CD4-positive, CD25-positive, alpha-beta regulatory T cell (primary cell): ENCODE measurements at places on chromosomes 12 and 14. TPM values are rescaled to one million over a fixed set of nuclear protein-coding genes. Genes with fewer than 3 reads are reported as not detected.

HPD gene
- not detected for polyA plus RNA-seq

DNA sequence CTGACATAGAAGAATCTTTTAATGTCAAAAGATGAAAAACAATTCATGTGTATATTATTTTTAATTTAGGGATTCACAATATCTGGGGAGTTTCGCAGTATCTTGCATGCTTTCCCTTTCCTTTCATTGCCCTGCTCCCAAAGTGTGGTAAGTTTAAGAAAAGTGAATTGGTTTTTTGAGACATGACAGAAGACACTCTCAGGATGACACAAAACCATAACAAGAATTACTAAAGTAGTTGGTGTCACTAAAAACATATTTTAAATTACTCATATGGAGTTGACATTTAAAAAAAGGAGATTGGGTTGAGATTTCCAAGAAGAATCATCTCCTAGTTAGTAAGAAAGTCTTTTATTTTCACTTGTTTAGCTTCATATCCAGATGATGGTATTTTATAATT lies 5.1 kb upstream of the PCNX1 start:
- H3K27me3 ChIP-seq: no peaks in the 10 kb centered on the region
- no peak overlapping the region for H3K27ac ChIP-seq
- H3K4me1 ChIP-seq: peaks cover 18% of the 10 kb centered on the region

DNA sequence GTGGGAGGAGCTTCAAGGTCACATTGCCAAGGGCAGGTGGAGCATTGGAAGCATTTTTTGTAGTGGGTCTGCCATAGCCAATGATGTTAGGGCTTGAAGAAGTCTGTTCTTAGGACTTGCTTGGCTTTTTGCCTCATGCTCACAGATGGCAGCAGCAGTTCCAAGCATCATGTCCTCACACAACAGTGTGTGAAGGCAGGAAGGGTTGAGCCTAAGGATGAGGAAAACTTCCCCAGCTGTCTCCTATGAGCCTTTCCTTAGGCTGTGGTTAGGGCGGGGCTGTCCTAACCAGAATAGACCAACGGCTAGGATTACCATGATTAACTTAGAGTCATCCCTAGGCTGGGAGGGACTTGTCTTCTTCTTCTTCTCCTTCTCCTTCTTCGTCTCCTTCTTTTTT lies 76.2 kb upstream of the KCNA1 start:
- peaks cover 21% of the 10 kb centered on the region for H3K4me1 ChIP-seq
- DNase-seq: no peak
- H3K27me3 ChIP-seq: peaks cover 1% of the 10 kb centered on the region
- H3K27ac ChIP-seq: no peak overlapping the region
- no peaks in the 10 kb centered on the region for H3K36me3 ChIP-seq

- no peaks in the 10 kb centered on the region for H3K4me1 ChIP-seq
- DNase-seq: no peak
- H3K27me3 ChIP-seq: peaks cover 5% of the 10 kb centered on the region
- no peak overlapping the region for H3K4me3 ChIP-seq
- H3K36me3 ChIP-seq: no peaks in the 10 kb centered on the region
Observed at GRCh38 chr12:96901175-96901574, 5.9 kb upstream of the NEDD1 start.

DNA sequence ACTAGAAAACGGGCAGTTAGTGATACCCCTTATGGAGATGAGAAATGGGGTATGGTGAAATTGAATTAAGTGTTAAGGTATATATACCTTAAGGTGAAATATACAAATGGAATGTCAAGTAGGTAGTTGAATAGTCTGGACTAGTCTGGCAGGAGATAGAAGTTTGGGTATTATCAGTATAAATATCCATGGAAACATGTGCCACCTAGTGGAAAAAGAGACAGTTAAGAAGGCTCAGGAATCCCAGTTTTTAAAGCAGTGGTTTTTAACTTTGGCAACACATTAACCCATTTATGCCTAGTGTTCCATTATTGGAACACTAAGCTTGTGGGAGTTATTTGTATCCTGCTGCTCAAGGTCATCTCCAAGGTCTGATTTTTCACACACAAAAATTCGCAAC lies 38.6 kb upstream of the TPH2 start:
- H3K4me3 ChIP-seq: no peak overlapping the region
- H3K4me1 ChIP-seq: no peaks in the 10 kb centered on the region
- H3K36me3 ChIP-seq: peaks cover 86% of the 10 kb centered on the region
- no peaks in the 10 kb centered on the region for H3K27me3 ChIP-seq
- H3K27ac ChIP-seq: no peak overlapping the region
